NCI-H446 treated with DMSO at 0.1 percent for 48 hours (cell line): ENCODE measurements at places on chromosomes 4 and X.

GRCh38 chrX:100905620-100906019, 23.1 kb downstream of the XKRX start:
- no peak for DNase-seq

DNA sequence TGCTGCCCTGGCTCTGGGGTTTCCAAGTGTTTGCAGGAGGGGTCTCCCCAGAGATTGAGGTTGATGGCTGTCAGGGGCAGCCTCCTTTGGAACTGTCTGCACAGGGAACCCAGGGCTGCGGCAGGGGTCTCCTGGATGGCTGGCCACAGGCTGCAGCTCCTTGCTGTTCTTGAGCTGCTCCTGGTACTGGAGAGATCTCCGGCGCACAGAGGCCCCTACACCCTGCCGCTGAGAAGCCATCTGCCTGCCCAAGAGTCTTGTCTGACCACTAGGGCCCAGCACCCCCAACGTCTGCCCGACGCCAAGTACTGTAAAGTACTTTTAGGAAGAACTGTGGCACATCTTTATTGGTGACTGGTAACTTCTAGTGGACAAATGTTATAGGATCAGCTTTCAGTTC, 13.5 kb downstream of the STIM2 start:
- DNase-seq = no peak

GRCh38 chrX:113741744-113742143, 842.1 kb upstream of the HTR2C start:
- no peak for DNase-seq

GRCh38 chrX:2928583-2929434, at the start of gene ARSD:
Gene ARSD, minus strand, starts transcription at chrX:2929339. Its CDS starts 64 bp downstream, at chrX:2929275.
- no peak for DNase-seq

DNA sequence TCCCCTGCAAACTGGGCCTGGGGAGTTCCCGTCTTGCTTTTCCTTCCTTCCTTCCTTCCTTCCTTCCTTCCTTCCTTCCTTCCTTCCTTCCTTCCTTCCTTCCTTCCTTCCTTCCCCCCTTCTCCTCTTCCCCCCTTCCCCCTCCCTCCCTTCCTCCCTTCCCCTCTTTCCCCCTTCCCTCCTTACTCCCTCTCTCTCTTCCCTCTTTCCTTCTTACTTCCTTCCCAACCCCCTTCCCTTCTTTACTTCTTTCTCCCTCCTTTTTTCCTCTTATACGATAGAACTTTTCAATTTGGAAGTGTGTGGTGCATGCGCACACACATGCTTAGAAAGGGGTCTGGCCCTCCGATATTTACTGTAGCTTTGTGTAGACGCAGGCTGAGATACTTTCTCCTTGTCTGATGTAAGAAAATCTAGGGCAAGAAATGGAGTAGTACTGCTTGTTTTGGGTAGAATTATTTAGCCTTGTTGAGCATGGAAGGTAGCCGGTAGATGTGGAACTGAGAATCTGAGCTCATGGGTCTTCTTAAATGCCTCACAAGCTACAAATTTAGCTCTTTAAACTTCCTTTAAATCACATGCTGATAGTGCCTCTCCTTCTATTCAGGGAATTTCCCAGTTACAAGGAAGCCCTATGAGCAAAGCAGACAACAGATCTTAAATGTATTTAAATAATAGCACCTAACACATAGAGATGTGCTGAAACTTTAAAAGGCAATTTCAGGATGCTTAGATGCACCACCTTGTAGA, 189.6 kb downstream of the GPAT3 start:
- no peak for DNase-seq

GRCh38 chr4:87360338-87360935, 30.6 kb downstream of the HSD17B11 start:
- no peak for DNase-seq

DNA sequence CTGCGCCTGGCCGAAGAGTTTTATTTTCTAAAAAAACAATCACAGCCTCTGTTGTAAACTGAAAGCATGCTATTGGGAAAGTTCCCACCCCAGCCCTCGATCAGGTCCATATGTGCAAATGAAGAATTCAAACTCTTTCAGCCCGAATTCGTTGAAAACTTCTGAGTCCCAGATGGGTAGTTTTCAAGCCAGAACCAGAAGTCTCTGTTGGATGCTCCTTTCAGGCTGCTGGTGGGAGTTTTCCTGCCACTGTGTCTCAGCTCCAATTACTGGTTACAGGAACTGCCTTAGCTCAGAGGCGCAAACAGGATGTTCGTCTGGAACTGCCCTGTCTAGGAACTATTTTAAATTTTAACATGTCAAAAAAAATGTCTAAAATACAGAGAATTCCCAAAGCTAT, 9.3 kb upstream of the ALG13 start:
- no peak for DNase-seq
